ENCODE measurements at places on chromosomes 13 and 19.

- H3K4me3 ChIP-seq = no peak overlapping the region
- no peak overlapping the region for H3K27ac ChIP-seq
- H3K4me1 ChIP-seq = no peaks in the 10 kb centered on the region
- no peak for DNase-seq
- no peaks in the 10 kb centered on the region for H3K36me3 ChIP-seq
Measured at GRCh38 chr19:28485292-28485691, 727.7 kb downstream of the UQCRFS1 start.

DNA sequence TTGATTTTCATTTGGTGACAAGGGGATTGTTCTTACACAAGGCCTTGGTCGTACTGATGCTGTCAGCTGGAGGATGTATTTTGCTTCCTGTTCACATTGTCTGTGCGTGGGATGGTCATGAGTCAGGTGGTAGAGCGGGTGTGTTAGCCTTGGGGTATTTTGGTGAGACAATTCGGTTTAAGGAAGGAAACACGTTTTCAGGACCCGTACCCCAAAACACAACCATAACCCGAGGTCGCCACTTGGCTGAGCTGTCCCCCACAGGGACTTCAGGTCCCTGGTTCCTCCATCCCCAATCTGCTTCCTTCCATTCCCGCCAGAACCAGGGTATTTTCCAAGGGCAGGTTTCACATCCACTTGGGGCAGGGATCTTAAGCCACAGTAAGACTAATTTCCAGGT is 15.0 kb downstream of the MYO9B start:
- H3K27ac ChIP-seq = peak overlapping the region; percentile 94
- no peaks in the 10 kb centered on the region for H3K27me3 ChIP-seq
- H3K36me3 ChIP-seq = no peaks in the 10 kb centered on the region
- H3K4me1 ChIP-seq = no peaks in the 10 kb centered on the region

GRCh38 chr13:91825516-91825915 is 427.1 kb downstream of the GPC5 start:
- H3K36me3 ChIP-seq = no peaks in the 10 kb centered on the region
- no peak overlapping the region for H3K4me3 ChIP-seq
- DNase-seq = no peak
- H3K4me1 ChIP-seq = no peaks in the 10 kb centered on the region
- no peak overlapping the region for H3K27ac ChIP-seq

- no peak overlapping the region for H3K4me3 ChIP-seq
- no peak overlapping the region for H3K27ac ChIP-seq
Measured at GRCh38 chr19:28386066-28386465, 826.9 kb downstream of the UQCRFS1 start.

DNA sequence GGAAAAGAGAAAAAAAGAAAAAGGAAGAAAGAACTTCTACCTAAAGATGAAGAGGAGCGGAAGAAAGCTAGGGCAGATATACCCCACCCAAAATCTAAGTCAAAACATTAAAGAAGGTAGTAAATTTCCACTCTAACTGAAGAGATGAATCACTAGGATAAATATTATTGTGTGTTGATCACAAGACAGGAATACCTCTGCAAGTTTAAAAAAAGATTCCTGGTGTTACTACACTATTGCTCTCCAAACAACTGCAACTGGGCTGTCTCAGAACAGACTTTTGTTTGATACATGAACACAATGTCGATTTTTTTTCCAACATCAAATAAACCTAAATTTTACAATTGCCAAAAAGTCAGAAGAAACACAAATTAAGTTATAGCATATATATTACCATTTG is 6.8 kb downstream of the HSPH1 start:
- H3K27me3 ChIP-seq = no peaks in the 10 kb centered on the region
- H3K27ac ChIP-seq = no peak overlapping the region
- peaks cover 7% of the 10 kb centered on the region for H3K4me1 ChIP-seq
- no peak for DNase-seq

GRCh38 chr19:29162694-29163093 is 50.3 kb downstream of the UQCRFS1 start:
- H3K27ac ChIP-seq = no peak overlapping the region
- H3K27me3 ChIP-seq = no peaks in the 10 kb centered on the region
- no peaks in the 10 kb centered on the region for H3K36me3 ChIP-seq

- H3K4me1 ChIP-seq = no peaks in the 10 kb centered on the region
- no peak overlapping the region for H3K27ac ChIP-seq
- H3K4me3 ChIP-seq = no peak overlapping the region
- DNase-seq = no peak
- H3K36me3 ChIP-seq = no peaks in the 10 kb centered on the region
Measured at GRCh38 chr19:31249217-31249616, 100.0 kb downstream of the TSHZ3 start.

DNA sequence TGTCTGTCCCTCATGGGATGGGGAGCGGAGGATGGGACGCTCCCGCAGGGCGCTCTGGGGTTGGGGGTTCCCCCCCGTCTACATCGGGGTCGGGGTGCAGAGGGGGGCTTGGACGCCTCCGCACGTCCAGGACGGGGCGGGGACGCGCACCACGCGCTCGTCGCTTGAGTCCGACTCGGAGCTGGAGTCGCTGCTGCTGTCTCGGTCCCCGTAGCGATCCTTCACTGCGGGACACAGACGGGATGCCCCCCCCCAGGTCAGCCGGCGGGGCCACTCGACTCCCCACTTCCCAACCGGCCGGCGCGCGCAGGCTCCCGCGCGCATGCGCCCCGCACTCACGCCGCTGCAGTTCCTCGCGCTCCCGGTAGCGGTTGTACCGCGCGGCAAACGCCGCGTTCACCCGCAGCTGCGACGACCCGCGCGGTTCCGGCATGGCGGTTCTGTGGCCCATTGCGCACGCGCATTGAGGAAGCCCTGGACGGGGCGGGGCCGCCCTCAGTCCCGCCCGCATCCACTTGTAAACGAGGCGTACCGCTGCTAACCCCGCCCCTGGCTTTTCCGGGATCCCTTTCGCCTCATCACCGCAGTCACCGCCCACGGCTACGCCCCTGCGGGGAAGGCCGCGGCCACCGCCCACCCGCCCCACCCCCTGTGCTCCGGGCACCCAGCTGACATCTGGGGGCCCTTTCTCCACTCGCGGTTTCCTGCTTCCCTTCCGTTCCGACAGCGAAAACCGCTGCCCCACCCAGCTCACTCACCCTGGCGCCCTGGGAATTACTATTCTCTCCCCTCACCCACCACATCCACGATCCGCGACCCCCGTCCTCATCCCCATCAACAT is at the start of gene KRI1:
Gene KRI1, minus strand, starts transcription at position 444 of the 841 bp plus-strand sequence. Its CDS starts 11 bp downstream, at position 433.
- H3K4me1 ChIP-seq = peaks cover 46% of the 10 kb centered on the region
- peaks cover 5% of the 10 kb centered on the region for H3K36me3 ChIP-seq
- no peaks in the 10 kb centered on the region for H3K27me3 ChIP-seq
- peak within 1 kb of the TSS; percentile 75 for H3K4me3 ChIP-seq
- peak within 1 kb of the TSS; percentile 93 for H3K27ac ChIP-seq

GRCh38 chr13:37490176-37490779 is 108.3 kb downstream of the POSTN start:
- no peak overlapping the region for H3K27ac ChIP-seq
- peaks cover 17% of the 10 kb centered on the region for H3K4me1 ChIP-seq
- H3K4me3 ChIP-seq = no peak overlapping the region
- no peak for DNase-seq
- no peaks in the 10 kb centered on the region for H3K36me3 ChIP-seq
- no peaks in the 10 kb centered on the region for H3K27me3 ChIP-seq

DNA sequence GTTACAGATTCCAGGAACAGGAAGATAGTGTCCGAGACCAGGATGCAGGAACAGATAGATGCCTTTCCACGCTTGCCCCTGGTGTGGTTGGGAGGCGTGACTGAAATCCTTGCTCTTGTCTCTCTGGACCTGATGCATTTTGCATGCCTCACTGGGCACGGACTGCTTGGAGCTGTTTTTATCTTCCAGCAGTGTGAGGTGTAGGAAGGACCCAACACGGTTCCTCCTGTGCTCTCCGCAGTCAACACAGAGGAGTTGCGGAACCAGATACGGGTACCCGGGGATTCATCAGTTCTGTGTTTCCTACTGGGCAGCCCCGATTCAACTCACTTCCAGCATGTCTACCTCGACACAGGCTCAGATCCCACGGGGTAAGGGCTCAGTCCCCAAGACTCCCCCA is 6.5 kb downstream of the DOT1L start:
- no peaks in the 10 kb centered on the region for H3K4me1 ChIP-seq
- H3K36me3 ChIP-seq = no peaks in the 10 kb centered on the region
- H3K27me3 ChIP-seq = no peaks in the 10 kb centered on the region
- no peak overlapping the region for H3K4me3 ChIP-seq

DNA sequence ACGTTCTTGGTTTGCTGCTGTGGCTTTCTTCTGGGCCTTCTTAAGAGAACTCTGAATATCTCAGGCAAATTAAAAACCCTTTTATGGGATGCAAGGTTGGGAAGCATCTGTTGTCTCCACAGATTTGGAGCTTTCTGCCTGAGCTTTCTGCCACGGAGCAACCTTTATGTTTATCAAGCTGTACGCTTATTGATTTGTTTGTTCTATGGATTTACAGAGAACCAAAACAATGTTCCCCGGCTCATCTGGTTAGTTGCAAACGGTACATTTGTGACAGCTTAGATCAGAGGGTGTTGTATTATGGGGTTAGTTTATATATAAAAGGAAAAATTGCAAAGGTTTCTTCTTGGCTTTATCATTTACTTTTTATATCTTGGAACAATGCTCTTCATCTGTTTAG is 479.6 kb downstream of the DIAPH3 start:
- no peaks in the 10 kb centered on the region for H3K36me3 ChIP-seq
- H3K27me3 ChIP-seq = no peaks in the 10 kb centered on the region
- no peak overlapping the region for H3K4me3 ChIP-seq
- no peak for DNase-seq
- H3K27ac ChIP-seq = no peak overlapping the region
- no peaks in the 10 kb centered on the region for H3K4me1 ChIP-seq

DNA sequence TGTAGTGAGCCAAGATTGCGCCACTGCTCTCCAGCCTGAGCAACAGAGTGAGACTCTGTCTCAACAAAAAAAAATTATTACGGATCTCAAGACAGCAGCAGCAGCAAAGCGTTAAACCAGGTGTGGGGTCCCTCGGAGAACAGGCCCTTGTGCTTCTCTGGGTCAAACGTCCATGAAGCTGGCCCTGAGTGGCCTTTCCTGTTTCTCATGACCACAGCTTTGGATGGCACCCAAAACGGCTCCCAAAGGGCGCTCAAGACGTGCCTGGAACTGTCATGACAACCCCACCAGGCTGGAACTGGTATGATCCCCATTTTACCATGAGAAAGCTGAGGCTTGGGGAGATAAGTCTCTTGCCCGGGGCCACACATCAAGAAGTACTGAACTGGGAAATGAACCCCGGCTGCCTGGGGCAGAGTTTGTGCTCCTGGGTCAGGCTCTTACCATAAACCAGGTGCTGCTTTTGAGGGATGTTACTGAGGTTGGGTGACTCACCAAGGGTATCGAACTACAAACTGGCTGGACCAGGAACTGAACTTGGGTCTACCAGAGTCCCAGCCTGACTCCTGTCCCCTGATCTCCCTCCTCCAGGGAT is 11.6 kb upstream of the SAMD1 start:
- H3K4me1 ChIP-seq = peaks cover 4% of the 10 kb centered on the region
- no peak for DNase-seq
- H3K36me3 ChIP-seq = peaks cover 52% of the 10 kb centered on the region
- H3K4me3 ChIP-seq = no peak overlapping the region

DNA sequence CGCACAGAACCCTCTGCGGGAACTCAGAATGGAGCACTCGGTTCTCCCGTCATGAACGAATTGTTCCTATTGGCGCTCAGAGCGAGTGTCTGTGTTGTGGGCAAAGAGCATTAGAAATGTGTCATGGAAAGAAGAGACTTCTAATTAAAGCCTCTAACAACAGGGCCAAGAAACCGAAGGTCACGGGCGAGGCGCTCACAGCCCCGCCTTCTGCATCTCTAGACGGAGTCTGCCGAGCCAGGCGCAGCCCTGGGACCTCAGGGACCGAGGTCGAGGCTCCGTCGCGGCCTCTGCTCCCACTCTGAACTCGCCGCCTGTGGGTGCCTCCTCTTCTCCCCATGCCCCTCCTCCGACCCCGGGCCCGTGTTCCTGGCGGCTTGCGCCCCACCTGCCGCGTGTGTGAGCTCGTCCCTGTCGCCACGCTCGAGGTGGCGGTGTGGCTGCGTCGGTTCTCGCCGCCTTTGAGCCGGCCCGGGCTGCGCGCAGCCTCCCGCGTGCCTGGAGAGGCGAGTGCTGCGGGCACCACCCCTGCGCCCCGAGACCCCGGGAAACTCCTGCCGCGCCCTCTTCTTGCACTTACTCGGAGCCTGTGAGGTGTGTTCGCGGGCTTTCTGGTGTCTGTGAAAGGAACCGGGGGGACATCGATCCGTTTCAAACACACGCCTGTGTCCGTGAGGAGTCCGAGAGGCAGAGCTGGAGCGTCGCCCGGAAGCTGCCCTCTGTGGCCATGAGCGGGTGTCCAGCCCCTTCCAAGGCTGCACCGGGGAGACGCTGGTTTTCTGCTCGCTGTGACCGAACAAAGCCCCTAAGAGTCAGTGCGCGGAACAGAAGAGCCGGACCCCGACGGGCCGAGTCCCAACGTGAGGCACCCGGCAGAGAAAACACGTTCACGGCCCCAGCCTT is 45.4 kb upstream of the SPACA7 start:
- H3K27me3 ChIP-seq = peaks cover 29% of the 10 kb centered on the region
- no peak overlapping the region for H3K27ac ChIP-seq
- no peaks in the 10 kb centered on the region for H3K36me3 ChIP-seq
- no peaks in the 10 kb centered on the region for H3K4me1 ChIP-seq
